T1000 (cell line): ENCODE measurements at places on chromosomes 4 and X.

DNA sequence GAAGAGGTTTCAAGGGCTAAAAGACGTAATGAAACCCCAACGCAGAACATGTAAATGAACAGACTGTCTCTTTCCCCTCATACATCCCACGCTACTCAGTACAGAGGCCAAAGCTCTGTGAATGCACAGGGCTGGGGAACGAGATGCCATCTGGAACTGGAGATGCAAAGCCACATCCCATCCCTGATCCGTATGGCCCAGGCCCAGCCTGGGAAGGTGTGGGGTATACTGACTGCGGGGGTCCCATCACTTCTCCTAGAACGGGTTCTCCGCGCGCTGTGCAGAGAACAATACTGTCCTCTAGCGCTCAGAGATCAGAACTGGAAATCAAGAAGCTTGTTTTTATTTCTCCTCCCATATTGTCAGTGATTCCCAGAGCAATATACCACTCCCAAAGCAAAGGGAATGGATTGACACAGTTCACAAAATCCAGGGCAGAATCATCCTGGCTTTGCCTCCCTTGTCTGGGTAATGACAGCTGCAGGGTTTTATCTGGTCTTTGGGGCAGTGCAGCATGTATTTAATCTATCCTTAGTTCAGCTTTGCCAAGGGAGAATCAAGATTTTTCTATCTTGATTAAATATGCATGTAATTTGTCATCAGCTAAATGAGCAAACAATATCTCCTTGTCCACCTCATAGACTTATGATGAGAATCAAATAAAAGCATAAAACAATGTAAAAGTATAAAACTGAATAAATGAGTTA lies 47.3 kb upstream of the TLR3 start:
- DNase-seq, result no peak

DNA sequence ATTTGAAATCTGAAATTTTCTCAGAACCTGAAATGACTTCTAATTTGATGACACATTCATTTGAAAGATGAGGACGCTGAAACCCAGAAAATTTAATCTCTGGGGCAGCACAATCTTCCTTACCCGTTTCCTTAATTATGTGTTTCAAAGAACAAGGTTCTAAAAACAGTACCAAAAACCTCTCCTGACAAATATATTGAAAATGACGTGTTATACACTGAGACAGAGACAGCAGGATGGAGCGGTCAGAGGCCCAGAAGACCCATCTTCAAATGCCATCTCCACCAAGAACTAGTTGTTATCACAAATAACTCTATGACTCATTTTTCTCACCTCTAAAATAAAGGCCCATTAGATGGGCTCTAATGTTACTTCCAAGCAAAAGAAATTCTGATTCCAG lies 177.3 kb downstream of the NSUN7 start:
- DNase-seq, result no peak

DNA sequence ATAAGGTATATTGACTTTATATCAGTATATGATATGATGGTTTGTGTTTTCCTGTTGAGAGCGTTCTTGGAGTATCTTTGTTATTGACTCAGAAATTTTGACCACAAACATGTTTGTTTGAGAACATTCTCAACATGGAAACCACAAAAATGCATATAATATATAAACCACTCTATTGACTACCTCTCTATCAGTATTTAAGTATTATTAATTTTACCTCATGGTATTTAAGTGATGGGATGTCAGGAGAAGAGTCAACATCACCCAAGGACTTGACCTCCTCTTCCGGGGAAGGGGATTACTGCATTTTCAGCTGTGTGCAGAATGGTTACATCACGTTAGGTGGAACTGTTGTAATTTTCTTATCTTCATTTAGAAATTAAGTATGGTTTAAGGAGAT lies 54.3 kb upstream of the PUDP start:
- DNase-seq, result no peak

DNA sequence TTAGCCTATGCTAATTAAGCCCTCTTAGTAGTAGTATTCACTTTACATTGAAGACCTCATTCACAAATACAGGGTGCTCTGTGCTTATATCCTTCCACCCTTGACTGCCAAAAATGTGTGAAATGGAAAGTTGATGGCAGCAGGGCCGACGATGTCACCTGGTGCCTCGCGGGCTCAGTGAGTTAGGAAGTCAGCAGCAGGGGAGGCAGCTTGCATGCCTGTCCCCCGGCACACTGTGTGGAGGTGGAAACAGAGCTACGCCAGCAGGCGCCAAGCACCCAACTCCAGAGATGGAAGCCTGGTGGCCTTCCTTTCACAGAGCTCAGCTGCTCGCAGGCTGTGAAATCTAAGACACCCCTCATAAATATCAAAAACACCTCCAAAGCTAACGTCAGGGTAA lies 8.4 kb downstream of the MSL3 start:
- DNase-seq, result no peak

DNA sequence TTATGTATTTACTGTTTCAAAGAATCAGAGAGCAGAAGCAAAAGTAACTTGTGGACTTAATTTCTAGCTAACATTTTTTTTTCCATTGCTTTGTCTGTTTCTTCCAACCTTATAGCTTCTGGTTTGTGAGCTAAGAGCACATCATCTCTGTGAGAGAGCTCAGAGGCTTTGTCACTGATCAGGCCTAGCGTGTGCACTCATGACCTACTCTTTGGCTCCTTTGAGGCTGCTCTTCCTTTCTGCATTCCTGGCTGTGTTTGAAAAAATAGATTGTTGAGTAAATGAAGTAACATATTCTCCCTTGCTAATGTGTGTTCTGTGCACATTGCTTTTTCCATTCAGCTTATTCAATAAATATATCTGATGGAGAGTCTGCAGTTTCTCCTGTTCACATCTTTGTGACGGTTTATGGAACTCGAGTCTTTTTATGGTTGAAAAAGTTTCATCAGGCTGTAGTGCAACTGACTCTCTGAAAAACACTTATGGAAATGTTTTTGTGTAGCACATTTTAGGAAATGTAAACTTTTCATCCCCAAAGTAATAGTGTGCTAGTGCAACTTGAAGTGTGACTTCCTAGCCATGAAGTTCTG lies 133.0 kb downstream of the RAPGEF2 start:
- no peak for DNase-seq

DNA sequence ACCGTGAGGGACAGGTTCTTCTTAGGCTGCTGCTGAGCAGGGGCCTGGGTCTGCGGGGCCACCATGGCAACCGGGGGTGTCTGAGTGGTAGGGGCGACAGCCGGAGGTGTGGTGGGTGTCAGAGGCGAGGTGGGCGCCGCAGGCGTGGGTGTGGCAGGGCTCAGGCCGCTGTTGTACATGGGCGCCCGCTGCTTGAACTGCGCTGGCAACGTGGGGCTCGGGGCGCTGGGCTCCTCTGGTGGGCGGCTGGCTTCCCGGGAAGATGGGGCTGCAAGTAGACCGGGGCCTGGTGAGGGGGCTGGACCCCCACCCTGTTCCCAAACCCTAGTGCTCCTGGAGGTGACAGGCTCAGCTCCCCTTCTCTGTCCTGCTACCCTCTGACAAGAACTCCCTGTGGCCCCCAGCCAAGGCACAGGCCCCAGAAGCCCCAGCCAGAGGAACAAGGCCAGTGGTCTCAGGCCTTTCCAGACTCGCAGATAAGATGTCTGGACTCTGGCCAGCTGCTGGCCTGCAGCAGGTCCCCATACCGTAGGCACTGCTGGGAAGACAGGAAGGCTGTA lies 24.8 kb downstream of the NELFA start:
- DNase-seq, result no peak
